ENCODE measurements at places on chromosomes 5 and 9.

- DNase-seq: no peak
These were observed 47.0 kb upstream of the EXOC3 start for GRCh38 chr5:395921-396530.

GRCh38 chr9:89605465-89606048, 745 bp downstream of the GADD45G start:
- DNase-seq: peak; percentile 62

DNA sequence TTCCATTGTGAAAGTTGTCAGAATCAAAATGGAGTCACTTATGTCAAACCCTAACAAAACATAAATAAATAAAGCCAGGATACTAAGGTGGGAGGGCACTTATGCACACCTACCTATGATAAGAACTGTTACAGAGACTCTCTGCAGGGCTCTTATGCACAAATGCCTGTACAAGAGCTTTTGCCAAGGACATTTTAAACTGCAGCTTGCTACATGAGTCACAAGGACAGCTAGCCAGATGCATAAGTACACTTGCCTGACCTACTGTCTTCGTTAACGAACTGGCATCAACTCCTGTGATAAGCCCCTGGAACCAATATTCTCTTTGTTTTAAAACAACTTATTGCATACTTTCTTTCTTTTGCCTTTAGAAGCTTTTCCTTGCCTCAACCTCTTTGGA, 152.9 kb upstream of the SPEF2 start:
- DNase-seq: no peak

DNA sequence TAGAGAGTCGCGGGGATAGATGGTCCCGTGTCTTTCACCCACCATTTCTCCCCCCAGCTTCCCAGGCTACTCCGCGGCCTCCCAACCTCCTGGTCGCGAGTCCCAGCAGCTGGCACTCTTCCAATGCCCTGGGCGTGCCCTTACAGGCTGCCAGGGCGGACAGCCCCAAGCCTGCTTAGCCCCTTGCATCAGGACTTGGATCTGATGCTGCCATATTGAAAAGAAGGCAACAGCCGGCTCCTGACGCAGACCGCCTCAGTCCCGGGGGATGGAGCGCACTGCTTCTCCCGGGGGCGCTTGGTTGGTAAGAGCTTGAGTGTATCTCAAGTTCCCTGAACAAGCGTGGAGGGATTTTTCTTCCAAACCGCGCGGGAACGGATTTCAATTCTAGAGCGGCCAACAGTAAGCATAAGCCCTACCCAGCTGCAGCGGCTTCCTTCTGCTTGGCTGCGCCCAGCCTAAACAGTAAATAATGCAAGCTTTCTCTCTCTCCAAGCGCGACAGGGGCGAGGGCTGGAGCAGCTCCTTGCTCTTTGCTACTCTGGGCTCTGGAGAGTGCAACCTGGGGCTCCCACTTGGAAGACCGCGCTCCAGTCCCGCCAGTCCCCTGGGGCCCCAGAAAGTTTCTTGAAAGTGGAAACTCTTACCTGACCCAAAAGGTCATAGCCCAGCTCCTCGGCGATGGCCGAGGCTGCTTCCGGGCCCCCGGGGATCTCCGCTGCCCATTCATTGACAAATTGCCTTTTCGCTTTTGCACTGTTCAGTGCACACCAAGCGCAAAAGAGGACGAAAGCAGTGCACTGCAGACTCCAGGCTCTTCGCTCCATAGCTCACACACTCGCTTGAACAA, 607 bp downstream of the PCSK1 start:
- DNase-seq: no peak

- no peak for DNase-seq
These were observed 3.6 kb downstream of the MGAT4B start for GRCh38 chr5:179802950-179803562.

DNA sequence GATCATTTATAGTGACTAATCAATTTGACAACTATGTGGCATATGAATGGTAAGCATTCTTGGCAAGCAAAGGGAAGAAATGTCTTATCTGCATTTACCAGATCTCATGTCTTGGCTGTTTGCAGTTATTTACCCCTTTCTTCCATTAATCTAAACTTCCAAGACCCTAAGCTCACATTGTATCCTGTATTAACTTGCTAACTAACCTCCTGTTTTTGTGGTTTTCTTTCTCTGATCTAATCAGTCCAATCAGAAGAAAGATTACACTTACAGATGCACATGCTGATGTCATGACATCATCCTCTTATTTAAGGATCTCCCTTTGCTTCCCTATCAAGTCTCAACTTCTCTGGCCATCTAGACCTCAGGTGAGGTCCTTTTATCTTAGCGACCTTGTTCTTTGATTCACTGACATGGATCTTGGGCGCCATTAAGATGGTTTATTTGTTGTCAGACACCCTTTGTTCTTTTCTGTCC, 95.5 kb downstream of the F2RL2 start:
- no peak for DNase-seq

DNA sequence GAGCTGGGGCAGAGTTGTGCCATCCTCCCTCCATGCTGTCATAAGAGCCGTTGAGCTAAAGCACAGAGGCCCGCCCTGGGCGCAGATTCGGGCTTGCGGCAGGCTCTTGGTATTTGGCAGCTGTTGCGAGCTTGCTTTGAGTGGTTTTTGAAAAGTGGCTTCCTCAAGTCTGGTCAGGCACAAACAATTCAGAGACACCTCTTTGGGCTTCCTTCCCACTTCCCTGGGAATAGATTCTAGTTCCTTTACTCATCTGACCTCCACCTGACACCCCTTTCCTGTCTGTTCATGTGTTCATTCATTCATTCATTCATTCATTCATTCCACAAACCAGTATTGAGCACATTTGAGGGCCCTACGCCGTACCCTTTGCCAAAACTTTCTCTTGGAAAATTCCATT, 27.4 kb downstream of the NCS1 start:
- DNase-seq: no peak

All from activated T-helper 1 cell treated with anti-CD3 and anti-CD28 coated beads, Interleukin-12 subunit alpha, Interleukin-12 subunit beta, Interleukin-2, Interleukin-4 antibody, amounts not matched to agents 30 ng/mL and 10 ng/mL and 1 ng/mL, durations not matched to agents 14 hours and 24 hours and 36 hours (primary cell).